Hematopoietic multipotent progenitor cell treated with erythropoietin and hydrocortisone succinate and interleukin-3 and kit ligand, for 6 days (in vitro differentiated cells): ENCODE measurements at places on chromosomes 7 and 10.

DNA sequence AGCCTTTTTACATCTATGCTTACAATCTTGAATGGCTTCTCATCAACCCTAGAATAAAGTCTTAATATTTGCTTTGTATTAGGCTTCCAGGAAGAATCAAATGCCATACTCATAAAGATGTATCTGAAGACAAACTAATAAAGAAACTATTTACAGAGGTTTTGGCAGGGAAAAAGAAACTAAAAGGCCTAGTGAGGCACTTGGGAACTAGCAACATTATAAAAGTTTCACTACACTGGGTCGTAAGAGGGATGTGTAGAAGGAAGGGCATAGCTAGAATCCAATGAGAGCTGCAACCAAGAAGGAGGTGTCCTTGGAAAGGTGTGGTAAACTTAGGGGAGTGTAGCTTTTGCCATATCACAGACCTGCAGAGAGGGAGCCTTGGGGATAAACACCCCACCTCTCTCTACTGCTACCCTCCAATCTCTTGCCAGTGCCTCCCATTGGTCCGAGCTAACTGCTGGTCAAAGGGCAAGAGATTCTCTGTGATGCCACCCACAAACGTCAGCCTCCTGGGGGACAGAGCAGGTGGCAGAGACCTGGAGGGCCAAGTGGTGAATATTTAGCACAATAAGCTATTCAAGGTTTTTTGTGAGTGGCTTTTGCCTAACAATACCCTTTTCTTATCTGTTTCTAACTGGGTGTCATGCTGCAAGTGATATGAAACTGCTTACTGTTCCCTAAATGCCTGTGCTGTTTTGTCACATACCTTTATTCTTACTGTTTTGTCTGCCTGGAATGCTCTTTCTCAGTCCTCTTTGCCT lies 60.7 kb downstream of the CPED1 start:
- DNase-seq, result peak; percentile 75

- no peak for DNase-seq
These were observed 13.8 kb downstream of the MTERF1 start for GRCh38 chr7:91866599-91867148.

- no peak for DNase-seq
These were observed 6.0 kb downstream of the ASB10 start for GRCh38 chr7:151181011-151181431.

- no peak for DNase-seq
These were observed 15.3 kb downstream of the WNT16 start for GRCh38 chr7:121344093-121344492.

- DNase-seq, result no peak
These were observed 8.8 kb downstream of the STK17A start for GRCh38 chr7:43591558-43592180.

DNA sequence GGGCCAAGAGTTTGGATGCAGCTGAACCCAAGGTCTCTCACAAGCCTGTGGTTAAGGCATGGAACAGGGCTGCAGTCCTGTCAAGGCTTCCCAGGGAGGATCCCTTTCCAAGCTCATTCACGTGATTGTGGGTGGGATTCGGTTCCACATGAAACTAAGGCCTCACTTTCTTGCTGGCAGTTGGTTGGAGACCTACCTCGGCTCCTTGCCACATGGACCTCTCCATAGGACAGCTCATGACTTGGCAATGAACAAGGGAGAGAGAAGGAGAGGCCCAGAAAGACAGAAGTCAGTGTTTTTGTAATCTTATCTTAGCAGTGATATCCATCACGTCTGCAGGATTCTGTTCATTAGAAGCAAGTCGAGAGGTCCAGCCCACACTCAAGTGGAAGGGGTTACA lies 583.8 kb downstream of the LRMDA start:
- DNase-seq, result no peak

- DNase-seq, result no peak
These were observed 300.6 kb downstream of the ZEB1 start for GRCh38 chr10:31619531-31620061.

DNA sequence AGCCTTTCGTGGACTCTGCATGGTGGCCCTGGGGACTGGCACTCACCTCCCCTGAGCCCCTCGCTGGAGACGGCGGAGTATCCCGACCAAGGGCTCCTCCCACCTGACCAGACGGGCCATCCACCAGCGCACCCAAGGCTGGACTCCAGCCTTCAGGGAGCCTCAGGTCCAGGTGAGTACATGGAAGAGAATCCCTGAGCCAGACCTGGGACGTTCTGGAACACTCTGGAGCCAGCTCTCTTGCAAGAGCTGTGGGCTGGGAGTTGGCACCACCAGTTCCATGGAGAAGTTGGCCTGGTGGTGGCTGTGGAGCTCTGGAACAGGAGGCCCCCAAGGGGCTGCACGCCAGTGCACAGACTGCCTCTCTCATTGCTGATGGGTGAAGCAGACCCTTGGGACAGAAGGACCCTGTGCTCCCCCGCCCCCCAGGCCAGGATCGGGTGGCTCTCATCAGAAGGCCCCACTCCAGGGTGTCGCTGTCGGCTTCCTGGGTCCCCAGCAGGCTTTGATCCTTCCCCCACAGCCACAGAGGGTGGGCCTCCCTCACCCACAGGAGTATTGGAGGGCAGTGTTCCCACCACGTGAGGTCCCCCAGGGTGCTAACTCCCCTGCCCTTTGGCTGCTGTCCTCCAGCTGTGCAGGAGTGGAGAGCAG lies 189.9 kb downstream of the EBF3 start:
- DNase-seq, result no peak

- peak; percentile 27 for DNase-seq
These were observed 3.4 kb downstream of the NSUN6 start for GRCh38 chr10:18647945-18648344.

GRCh38 chr7:138842111-138842510 lies 44.1 kb upstream of the ATP6V0A4 start:
- DNase-seq, result peak; percentile 50

GRCh38 chr7:42315631-42316030 lies 78.6 kb upstream of the GLI3 start:
- no peak for DNase-seq

DNA sequence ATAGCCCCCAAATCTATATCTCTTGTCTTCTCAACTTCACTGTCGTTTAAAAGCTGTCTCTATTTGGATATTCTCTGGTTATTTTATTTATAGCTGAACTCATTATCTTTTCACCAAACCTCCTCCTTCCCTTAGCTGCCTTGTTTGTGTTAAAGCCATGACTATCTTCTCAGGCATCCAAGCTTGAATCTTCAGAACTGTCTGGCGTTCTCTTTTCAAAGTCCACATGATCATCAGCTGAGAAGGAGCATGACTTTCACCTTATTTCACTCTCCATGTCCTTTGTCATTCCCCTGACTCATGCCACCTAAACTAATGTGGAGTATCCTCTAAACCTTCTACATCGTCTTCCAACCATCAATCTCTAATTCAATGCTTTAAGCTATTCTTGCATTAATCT lies 5.7 kb upstream of the GLCCI1 start:
- DNase-seq, result no peak

GRCh38 chr10:80443531-80443974 lies 10.6 kb upstream of the TSPAN14 start:
- DNase-seq, result peak; percentile 92

GRCh38 chr10:12501324-12501723 lies 152.0 kb downstream of the CAMK1D start:
- DNase-seq, result no peak

DNA sequence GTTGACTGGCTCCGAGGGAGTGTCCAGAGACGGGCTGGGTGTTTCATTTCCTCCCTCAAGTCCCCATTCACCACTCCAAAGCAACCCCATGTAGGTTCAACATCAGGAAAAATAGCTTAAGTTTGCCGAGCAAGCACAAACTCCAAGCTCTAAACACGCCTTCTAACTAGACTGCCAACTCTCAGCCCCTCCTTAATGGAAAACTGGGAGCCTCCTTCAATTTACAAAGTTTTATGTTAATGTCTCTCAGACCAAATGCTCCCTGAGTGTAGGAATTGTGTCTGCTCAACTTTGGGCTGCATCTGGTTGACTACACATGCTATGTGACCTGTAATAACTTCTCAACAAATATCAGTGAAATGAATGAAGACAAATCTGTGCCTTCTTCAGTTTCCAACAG lies 87.5 kb downstream of the FAM204A start:
- DNase-seq, result no peak

GRCh38 chr10:125691160-125691981 lies 8.4 kb upstream of the TEX36 start:
- DNase-seq, result no peak

DNA sequence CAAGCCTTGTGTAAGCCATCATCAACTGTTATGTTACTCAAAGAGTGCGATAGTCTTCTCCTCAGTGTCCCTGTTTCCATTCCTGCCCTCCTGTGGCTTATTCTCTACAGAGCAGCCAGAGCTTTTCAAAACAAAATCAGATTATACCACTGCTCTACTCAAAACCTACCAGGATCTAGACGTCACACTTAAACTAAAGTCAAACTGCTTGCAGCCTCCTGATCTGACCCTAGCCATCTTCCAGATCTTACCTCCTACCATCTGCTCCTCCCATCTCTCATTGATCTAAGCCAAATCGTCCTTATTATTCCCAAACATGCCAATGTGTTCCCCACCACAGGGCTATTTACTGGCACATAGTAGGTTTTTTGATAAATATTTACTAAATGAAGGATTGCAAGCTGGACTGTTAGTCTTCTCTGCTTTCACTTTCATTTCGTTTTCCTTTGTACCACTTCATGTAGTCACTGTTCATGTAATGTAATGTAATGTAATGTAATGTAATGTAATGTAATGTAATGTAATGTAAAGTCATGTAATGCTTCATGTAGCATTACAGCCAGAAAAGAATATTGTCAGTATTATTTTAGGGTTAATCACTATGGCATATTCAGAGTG lies 116.1 kb downstream of the GPR37 start:
- DNase-seq, result no peak

GRCh38 chr7:47940088-47941013 lies 7.9 kb downstream of the PKD1L1 start:
- no peak for DNase-seq

DNA sequence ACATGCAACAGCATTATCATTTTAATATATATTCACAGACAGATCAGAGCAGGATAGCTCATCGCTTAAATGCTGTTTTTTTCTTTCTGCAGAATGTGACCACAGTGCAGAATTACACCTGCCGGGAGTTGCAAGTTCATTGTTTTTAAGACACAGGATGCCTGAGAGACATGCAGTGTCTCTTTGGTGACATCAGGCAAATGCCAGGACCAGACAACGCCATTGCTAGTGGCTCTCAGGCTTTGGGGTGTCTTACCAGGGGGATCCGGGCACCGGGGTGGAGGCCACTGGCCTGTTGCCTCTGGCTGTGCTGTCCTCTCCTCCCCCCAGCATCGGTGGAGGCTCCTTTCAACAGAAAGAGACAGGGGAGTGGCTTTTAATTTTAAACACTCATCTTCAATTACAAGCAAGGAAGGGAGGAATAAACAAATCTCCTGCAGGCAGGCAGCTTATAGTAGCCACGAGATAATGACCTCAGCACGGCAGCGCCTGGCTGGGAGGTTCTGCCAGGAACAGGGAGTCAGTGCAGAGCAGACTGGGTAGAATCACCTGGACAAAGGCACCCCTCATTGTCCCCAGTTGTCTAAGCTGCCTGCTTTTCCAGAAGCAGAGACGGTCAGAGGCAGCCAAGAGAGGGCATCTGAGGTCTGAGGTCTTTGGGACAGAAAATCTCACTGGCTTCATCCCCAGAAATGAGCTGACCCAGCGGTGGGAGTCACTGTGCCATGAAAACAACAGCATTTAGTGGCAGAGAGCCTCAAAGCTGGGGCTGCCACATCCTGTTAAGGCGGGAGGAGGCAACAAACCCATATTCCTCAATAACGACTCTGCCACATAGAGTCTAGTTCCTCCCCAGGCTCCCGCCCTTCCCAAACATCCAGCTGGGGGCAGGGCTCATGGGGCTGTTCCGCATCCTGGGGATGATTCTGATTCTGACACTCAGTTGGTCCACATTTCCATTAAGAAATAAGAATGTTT lies 148.4 kb downstream of the TCERG1L start:
- no peak for DNase-seq

DNA sequence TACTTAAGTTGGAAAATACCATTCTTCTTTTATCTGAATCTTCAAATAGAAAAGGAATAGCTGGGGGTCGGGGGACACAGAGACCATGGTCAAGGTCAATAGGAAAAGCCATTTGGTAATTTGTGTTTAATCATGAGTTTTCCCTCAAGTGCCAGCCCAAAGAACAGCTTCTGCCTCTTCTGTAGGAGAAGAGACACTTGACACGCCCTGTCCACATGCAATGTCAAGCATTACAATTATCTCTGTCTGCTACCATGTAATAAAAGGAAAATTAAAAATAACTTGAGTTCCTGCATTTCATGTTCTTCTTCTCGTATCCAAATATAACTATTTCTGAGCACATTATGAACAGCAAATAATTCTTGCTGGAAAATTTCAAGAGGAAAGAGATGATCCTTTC lies 241.7 kb downstream of the IPMK start:
- DNase-seq, result no peak

DNA sequence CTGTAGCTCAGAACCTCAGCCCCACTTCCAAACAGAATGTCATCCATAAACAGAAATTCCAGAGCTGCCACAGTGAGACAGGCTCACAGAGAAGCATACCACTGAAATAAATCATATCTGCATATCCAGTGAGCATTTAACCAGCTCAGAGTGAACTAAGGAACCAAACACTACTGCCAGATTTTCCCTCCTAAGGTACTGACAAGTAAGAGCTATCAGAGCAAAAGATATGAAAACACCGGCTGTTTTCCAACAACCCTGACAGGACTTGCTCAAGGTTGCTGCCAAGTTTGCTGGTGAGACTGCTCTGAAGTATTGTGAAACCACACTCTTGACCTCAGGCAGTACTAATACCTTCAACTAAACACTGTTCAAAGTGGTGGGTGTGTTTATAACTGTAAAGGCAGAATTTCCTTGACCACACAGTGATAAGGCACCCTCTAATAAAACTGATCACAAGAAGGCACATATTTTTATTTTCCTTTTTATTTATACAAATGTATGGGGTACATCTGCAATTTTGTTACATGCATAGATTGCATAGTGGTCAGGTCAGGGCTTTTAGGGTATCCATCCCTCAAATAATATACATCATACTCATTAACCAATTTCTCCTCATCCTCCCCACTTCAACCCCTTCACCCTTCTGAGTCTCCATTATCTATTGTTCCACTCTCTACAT lies 18.3 kb downstream of the SGMS1 start:
- DNase-seq, result peak; percentile 88

DNA sequence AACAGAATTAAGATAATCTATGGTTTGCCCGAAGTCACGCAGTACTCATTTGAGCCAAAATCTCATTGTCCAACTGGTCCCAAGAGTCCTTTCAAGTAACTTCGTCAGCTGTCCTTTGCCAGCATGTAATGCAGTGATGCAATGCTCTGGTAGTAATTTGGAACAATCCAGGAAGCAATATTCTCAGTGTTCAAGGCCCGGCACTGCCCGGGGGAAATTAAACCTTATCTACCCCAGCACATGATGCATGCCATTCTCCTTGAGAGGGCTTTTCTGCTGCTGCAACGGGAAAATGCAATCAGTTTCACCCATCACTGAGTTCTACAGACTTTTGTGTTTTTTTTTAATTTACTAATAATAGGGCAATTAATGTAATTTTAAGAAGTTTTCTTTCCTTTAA lies 77.6 kb upstream of the NME8 start:
- peak; percentile 47 for DNase-seq

GRCh38 chr7:42625421-42625820 lies 286.4 kb downstream of the C7orf25 start:
- no peak for DNase-seq

- no peak for DNase-seq
These were observed 2.9 kb upstream of the TMEM72 start for GRCh38 chr10:44908066-44908749.
